Activated naive CD8-positive, alpha-beta T cell treated with anti-CD3 and anti-CD28 coated beads for 36 hours (primary cell): ENCODE measurements at places on chromosomes 12 and 14. TPM values are rescaled to one million over a fixed set of nuclear protein-coding genes. Genes with fewer than 3 reads are reported as not detected.

PTCSC3 gene
- not detected for total RNA-seq

RIMBP2 gene
- total RNA-seq = not detected

SLC6A13 gene
- total RNA-seq = 0.40 TPM

PLEKHD1 gene
- 0.04 TPM for total RNA-seq

PPP1R3E gene
- total RNA-seq = 21.1 TPM

ACOT4 gene
- 2.4 TPM for total RNA-seq

GRCh38 chr12:83143950-83144349 lies 457.2 kb downstream of the TMTC2 start:
- H3K27ac ChIP-seq = no peak overlapping the region
- H3K27me3 ChIP-seq = no peaks in the 10 kb centered on the region
- no peak for DNase-seq
- no peak overlapping the region for H3K4me3 ChIP-seq

GRCh38 chr14:40623643-40624042 lies 983.0 kb upstream of the LRFN5 start:
- H3K27ac ChIP-seq = no peak overlapping the region
- H3K4me1 ChIP-seq = no peaks in the 10 kb centered on the region
- no peaks in the 10 kb centered on the region for H3K27me3 ChIP-seq
- no peak for DNase-seq

DNA sequence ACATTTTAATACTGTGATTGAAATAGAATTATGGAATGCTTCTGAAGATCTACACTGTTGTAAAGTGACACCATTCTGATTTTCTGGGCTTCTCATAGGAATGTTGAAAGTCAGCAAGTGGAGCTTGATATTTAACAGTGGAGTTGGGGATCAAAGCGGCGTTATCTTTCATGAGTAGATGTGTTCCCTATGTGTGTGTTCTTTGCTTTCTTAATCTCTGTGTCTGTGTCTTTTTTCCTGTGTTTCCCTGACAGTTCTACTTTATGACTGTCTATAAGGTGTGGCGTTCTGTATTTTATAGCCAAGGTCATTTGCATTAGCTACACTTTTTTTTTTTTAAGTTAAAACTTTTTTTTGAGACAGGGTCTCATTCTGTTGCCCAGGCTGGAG lies 24.7 kb downstream of the SYNE2 start:
- H3K4me3 ChIP-seq = no peak overlapping the region
- peaks cover 28% of the 10 kb centered on the region for H3K36me3 ChIP-seq
- no peak for DNase-seq
- no peaks in the 10 kb centered on the region for H3K27me3 ChIP-seq
- no peak overlapping the region for H3K27ac ChIP-seq

DNA sequence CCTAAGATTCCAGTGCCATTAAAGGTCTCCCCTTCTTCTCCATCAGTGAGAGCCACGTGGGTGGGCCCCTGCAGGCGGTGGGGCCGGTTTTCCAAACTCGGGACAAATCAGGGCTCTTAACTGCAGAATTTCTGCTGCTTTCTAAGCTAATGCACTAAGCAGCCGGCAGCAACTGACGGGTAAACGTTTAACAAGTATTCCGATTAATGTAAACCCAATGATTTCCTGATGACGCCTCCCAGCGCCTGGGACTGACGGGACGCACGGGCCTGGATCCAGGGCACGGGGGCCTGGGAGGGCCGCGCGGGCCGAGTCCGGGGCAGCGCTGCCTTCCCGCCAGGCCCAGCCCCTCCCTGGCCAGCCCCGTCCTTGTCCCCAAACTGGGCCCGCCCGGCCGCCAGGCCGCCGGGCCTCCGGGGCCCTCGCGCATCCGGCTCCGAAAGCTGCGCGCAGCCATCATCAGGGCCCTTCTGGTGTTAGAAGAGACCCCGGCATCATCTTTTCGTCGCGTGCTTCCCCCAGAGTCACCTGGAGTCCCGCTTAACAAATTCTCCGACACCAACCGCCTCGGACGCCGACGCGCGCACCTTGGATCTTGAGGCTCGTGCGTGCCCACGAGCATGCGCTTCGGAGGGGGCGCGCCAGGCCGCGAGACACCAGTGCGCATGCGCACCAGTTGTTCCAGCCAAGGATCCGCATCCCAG lies at the start of gene MLH3:
Gene MLH3 (minus strand): TSS at position 616 of the 704 bp plus-strand sequence. CDS start 1,812 bp downstream, outside the sequence.
- peak; percentile 80 for DNase-seq
- H3K27me3 ChIP-seq = peaks cover 5% of the 10 kb centered on the region
- H3K27ac ChIP-seq = peak within 1 kb of the TSS; percentile 88
- H3K36me3 ChIP-seq = peaks cover 72% of the 10 kb centered on the region

- DNase-seq = no peak
- peak overlapping the region; percentile 55 for H3K4me3 ChIP-seq
- peaks cover 10% of the 10 kb centered on the region for H3K36me3 ChIP-seq
- H3K4me1 ChIP-seq = peaks cover 71% of the 10 kb centered on the region
Observed at GRCh38 chr12:807041-807735, 54.8 kb downstream of the WNK1 start.

DNA sequence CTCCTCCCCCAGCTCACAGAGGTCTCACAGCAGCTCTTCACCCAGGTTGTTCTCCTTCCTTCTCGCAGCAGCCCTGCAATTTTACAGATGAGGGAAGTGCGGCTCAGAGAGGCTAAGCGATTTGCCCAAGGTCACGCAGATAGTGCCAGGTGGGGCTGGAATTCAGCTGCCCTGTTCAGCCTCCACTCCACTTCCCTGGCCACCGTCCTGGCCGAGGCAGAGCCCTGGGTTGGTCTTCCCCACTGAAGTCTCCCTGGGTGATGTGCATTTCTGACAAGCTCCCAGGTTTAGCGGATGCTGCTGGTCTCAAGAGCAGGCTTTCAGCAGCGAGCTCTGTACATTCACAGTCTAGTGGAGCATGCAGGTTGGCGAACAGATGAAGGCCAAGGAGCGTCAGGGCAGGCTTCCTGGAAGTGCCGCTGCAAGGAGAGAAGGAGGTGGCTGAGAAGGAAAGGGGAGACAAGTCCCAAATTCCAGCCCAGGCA lies 28.9 kb upstream of the EML1 start:
- no peak overlapping the region for H3K27ac ChIP-seq
- no peaks in the 10 kb centered on the region for H3K4me1 ChIP-seq
- H3K36me3 ChIP-seq = no peaks in the 10 kb centered on the region
- H3K4me3 ChIP-seq = no peak overlapping the region
- H3K27me3 ChIP-seq = peaks cover 3% of the 10 kb centered on the region

DNA sequence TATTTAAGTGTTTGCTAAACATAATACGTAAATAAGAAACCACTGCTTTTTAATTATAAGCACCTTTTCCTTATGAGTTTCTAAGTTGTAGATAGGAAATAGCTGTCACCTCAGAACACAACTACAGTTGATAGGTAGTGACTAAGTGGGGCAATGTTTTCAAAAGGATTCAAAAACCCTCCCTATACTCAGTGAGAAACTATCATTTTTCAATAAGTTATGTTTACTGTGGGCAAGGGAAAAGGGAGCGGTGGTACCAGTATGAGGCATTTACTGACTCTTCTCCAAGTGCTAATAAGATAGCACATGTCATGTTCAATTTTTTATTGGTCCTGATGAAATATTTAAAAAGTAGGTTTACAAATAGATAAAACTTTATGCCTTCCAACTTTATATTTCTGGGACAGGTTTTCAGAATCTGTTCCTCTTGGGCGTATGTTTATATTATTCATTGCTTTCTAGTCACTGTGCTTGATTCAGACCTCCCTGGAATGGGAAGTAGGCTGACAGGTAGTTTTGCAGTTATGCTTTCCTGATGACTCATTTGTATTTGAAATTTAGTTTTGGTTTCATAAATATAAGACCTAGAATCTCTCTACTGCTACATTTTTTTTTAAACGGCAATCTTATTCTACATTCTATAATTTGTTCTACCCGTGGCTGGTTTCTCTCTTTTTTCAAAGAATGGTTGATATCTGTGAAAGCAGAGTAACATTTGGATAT lies 153.1 kb downstream of the TMEM117 start:
- no peaks in the 10 kb centered on the region for H3K36me3 ChIP-seq
- H3K27me3 ChIP-seq = no peaks in the 10 kb centered on the region
- no peak for DNase-seq
- H3K27ac ChIP-seq = no peak overlapping the region
- no peak overlapping the region for H3K4me3 ChIP-seq

DNA sequence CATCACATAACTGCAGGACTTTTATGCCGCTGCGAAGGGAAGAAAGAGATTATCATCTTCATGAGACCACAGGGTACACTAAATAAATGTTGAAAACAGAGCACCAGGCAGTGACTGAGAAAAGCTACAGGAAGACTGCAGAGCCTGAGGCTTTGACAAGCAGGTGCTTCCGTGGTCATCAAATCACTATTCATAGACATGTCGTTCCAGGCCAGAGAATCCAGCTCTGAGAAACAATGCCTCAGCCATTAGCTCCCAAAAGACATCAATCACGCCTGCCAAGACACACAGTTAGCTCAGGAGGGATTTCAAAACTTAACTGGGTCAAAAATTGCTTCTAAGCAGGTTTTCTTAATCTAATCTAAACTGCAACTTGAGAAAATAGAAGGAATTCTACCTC lies 47.2 kb upstream of the GARIN6 start:
- no peaks in the 10 kb centered on the region for H3K27me3 ChIP-seq
- H3K36me3 ChIP-seq = no peaks in the 10 kb centered on the region
- no peaks in the 10 kb centered on the region for H3K4me1 ChIP-seq
- DNase-seq = no peak
- no peak overlapping the region for H3K4me3 ChIP-seq

DNA sequence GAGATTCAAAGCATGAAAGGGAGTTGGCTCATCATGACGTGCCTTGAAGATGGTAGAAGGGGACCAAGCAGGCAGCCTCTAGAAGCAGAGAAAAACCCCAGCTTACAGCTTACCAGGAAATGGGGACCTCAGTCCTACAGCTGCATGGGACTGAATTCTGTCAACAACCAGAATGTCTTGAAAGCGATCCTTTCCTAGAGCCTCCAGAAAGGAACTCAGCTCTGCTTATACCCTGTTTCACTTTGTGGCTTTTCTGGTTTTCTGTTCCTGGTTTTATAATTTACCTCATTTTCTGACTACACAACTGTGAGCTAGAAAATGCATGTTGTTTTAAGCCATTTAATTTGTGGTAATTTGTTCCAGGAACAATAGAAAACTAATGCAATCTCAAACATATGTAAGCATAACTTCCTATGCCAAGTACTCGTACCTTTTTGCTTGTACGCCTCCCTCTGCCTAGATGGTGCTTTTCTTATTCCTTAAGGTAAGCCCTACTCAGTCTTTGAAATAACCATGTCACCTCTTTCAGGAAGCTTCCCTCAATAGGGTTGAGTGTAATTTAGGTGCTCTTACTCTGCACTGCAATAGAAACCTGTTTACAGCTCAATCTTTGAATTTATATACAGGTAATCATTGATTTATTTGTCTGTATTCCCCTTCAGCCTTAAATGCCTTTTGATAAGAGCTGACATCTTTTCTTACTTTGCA lies 348.8 kb downstream of the TMEM117 start:
- H3K27me3 ChIP-seq = no peaks in the 10 kb centered on the region
- no peaks in the 10 kb centered on the region for H3K4me1 ChIP-seq
- H3K4me3 ChIP-seq = no peak overlapping the region

GRCh38 chr12:3131129-3131528 lies 54.0 kb downstream of the TSPAN9 start:
- no peaks in the 10 kb centered on the region for H3K36me3 ChIP-seq
- H3K4me3 ChIP-seq = no peak overlapping the region
- peaks cover 14% of the 10 kb centered on the region for H3K4me1 ChIP-seq

DNA sequence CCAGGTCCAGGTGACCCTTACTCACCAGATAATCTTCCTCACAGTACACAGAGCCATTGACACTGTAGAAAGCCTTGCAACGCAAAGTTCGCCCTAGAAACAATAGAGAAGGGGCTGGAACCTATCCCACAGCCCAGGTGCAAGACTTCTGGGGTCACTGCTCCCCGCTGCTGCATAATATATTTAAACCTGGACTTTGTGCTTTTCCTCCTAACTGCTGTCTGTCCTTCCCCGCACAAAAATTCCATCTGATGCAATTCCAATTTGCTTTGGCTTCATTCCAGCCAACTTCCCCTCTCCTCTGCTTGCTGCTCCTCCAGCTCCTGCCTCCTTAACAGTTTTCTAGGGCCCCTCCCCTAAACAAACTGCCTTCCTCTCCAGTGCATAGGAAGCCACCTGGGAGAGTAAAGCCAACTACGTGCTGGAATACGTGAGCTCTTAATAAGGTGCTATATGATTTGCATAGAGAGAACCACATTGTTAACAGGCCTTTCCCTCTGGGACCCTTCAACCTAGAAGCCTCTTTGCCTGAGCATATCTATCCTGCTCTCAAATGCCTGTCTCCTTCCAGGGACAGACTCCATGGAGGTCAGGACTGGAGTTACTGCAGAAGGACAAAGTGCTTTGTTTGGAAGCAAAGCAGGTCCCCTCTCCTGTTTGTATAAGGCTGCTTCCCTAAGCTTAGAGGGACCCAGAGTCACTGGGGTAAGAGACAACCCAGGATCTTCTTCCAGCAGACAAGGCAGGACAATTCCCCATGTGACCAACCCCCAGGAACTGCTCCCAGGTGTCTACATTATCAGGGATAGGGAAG lies 5.5 kb downstream of the AJUBA start:
- H3K4me1 ChIP-seq = peaks cover 5% of the 10 kb centered on the region
- no peak for DNase-seq
- peaks cover 4% of the 10 kb centered on the region for H3K27me3 ChIP-seq
- no peaks in the 10 kb centered on the region for H3K36me3 ChIP-seq
- no peak overlapping the region for H3K27ac ChIP-seq

GRCh38 chr14:89720076-89720687 lies 234.3 kb downstream of the EFCAB11 start:
- peaks cover 23% of the 10 kb centered on the region for H3K36me3 ChIP-seq
- peak overlapping the region; percentile 61 for H3K4me3 ChIP-seq
- DNase-seq = no peak
- H3K27ac ChIP-seq = peak overlapping the region; percentile 92
- H3K27me3 ChIP-seq = no peaks in the 10 kb centered on the region

DNA sequence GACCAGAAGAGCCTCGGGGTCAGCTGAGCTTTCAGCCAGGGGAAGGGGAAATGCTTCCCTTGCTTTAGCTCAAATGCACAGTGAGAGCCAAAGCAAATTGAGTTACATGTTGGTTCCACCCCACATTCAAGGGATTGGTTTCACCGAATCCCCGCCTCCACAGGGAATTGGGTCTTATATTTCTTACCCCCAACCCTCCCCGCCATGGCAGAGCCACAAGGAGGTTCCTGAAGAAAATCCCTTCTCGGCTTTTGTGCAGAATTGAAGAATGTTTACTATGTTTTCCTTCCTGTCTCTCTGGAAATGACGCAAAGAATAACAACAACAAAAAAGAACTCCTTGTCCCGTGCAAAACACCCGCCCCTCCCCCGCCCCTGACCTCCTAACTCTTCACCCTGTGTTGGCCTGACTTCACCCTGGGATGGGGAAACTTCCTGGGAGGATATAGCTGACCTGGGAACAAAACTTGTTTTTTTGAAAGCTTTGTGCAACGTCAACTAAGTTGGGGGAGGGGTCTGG lies 21.9 kb upstream of the CIPC start:
- no peak for DNase-seq
- H3K36me3 ChIP-seq = no peaks in the 10 kb centered on the region
- H3K27ac ChIP-seq = no peak overlapping the region
- no peaks in the 10 kb centered on the region for H3K4me1 ChIP-seq
- no peaks in the 10 kb centered on the region for H3K27me3 ChIP-seq

GRCh38 chr12:43069768-43070221 lies 480.2 kb upstream of the PRICKLE1 start:
- no peak overlapping the region for H3K27ac ChIP-seq
- no peaks in the 10 kb centered on the region for H3K4me1 ChIP-seq
- no peak for DNase-seq
- no peaks in the 10 kb centered on the region for H3K36me3 ChIP-seq
- H3K4me3 ChIP-seq = no peak overlapping the region
- no peaks in the 10 kb centered on the region for H3K27me3 ChIP-seq

GRCh38 chr12:49093792-49094159 lies 825 bp downstream of the DHH start:
- DNase-seq = no peak
- H3K36me3 ChIP-seq = no peaks in the 10 kb centered on the region
- peak overlapping the region; percentile 22 for H3K4me3 ChIP-seq
- H3K27me3 ChIP-seq = peaks cover 64% of the 10 kb centered on the region
- H3K4me1 ChIP-seq = peaks cover 36% of the 10 kb centered on the region
